Daoy (cell line): ENCODE measurements at places on chromosomes 16 and 17. TPM values are rescaled to one million over a fixed set of nuclear protein-coding genes. Genes with fewer than 3 reads are reported as not detected.

GRCh38 chr17:55421179-55421934 lies at the start of gene MMD:
Gene MMD, minus strand, starts transcription at chr17:55421835. Its CDS starts 140 bp downstream, at chr17:55421695.
- DNase-seq = peak; percentile 7

GRCh38 chr17:17063546-17064122 lies 21.4 kb downstream of the MPRIP start:
- DNase-seq = no peak

DNA sequence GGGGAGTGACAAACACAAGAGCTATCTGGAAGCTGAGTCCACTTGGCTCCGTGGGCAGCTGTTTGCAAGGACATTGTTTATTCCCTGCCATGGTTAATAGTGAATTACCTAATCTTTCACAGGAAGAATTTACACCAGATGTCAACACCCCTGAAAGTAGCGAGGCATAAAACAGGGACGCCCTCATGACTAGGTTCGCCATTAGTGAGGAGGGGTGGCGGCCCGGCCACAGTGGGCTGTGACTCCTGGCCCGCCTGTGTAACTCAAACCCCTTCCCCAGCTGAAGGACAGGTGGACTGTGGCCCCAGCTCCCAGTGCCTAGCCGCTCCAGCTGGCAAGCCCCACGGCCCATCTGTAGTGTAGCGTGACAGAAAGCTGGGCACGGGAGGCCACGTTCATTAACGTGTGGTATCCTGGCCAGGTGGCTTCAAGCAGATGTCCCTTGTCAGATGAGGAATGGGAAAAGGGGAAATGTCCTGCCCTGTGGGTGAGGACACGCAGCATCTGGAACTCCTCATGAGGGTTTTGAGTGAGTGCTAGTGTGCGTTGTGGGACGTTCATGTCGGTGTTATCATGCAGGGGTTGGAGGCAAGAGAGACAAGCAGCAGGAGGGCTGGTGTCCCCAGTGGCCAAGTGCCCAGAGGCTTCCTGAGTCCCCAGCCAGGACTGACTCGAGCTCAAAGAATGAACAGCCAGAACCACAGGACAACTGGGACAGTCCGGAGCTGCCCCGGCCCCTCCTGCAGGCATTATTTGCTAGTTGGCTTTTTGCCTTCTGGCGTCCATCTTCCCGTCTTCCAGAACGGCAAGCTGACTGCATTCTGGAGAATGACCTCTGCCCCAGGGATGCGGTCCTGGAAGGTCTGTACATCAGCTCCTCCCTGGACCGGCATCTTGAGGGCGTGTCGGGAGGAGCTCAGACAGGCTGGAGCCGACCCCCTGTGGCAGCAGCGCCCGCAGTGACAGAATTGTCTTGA lies 19.2 kb downstream of the KDM8 start:
- no peak for DNase-seq

DNA sequence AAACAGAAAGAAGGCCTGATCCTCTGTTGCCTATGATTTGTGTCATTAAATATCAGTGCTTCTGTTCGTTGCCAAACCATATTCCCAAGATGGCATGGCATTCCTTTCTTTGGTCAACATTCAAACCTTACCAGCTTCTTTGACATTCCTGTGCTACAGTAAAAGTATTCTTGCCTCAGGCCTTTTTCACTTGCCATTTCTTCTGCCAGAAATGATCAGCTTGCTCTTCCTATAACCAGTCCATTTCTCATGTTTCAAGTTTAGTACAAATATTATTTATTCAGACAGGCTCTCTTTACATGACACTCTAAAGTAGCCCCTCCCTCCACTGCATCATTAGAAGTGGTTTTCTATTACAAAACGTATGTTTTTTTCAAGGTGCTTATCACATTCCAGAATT lies 278.3 kb downstream of the KCNJ2 start:
- DNase-seq = no peak

GRCh38 chr17:78257810-78258322 lies 26.4 kb downstream of the TMEM235 start:
- DNase-seq = no peak

- DNase-seq = no peak
Measured at GRCh38 chr17:60641126-60641525, 36.5 kb upstream of the BCAS3 start.

DNA sequence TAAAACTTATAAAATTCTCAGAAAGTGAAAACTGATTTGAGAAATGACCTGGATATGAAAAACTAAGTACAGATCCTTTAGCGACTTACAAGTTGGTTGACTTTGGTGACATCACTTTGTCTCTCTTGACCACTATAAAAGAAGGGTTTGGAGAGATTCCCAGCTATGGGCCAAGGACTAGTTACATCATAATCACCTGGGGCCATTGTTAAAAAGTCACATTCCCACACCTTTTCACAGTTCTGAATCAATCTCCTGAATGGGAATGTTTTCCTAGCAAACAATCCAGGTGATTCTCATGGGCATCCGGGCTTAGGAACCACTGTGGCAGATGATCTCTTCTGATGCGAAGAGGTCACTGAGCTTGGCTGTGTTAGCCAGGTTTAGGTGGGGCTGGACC lies 620 bp upstream of the VWA3A start:
- no peak for DNase-seq

DNA sequence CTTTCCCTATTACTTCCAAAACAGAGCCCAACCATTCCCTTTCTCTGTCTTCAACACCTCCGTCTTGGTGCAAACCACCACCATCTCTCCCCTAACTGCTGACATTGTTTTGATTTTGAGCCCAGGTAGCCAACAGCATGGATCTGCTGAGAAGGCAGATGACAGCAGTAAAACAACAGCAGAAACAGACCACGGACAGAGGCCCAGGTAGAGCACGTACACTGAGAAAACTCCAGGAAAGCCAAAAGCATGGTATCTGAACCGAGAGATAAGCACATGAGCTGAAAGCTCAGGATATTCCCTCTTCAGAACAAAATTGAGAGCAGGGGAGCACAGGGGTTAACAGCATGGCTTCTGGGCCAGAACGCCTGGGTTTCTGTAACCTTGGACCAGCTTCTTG lies 18.9 kb upstream of the MAP3K14 start:
- DNase-seq = no peak

DNA sequence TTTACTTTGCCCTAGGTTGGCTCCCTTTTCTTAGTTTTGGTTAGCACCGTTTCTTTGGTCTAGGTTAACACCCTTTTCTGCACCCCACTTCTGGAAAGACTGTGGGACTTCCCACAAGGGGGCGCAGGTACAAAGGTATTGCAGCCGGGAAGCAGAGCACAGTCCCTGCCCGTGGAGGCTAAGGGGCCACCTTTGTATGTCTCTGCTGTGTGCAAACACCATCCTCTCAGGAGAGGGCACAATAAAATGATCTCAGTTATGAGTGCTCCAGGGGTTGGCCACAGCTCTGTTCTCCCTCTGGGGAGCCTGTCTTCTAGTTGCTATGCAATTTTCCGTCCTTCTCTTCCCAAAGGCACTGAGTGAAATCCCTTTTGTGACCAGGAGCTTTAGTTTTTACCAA lies 28.4 kb upstream of the TMC5 start:
- DNase-seq = peak; percentile 65

GRCh38 chr16:62135446-62135845 lies 99.2 kb upstream of the CDH8 start:
- no peak for DNase-seq

DNA sequence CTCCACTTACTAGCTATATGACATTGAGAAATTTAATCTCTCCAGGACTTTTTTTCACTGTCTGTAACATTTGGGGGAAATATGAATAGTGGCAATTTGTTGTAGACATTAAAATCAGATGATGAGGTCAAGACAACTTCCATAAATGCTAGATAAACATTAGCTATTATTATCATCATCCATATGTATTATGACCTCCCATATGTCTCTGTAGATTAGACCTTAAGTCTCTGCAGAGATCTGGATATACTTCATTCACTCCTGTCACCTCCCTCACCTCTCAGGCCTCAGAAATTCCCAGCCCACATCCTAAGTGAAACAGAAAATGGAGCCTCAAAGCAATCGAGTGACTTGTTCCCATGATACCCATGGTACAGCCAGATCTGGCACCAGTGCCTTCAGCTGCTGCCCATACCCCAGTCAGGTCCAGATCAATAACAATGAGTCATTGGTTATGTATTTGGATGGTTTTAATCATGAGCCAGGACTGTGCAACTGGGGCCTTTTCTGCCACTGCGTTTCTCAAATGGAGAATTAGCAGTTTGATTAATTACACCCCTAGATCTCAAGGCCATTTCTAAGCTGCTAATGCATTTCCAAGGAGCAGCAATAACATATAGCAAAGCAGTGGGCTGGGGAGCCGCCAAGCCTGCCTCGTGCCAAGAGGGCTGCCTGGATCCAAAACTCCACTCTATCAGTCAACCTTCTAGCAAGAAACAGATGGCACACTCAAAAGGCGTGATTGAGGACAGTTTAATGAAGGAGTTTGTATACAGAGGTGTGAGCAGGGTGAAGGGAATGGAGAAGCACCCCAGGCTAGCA lies 2.6 kb upstream of the FDXR start:
- DNase-seq = no peak

- no peak for DNase-seq
Measured at GRCh38 chr17:49487183-49487582, 7.9 kb upstream of the NGFR start.

GRCh38 chr16:27364493-27365141 lies 37.4 kb upstream of the IL21R start:
- no peak for DNase-seq

DNA sequence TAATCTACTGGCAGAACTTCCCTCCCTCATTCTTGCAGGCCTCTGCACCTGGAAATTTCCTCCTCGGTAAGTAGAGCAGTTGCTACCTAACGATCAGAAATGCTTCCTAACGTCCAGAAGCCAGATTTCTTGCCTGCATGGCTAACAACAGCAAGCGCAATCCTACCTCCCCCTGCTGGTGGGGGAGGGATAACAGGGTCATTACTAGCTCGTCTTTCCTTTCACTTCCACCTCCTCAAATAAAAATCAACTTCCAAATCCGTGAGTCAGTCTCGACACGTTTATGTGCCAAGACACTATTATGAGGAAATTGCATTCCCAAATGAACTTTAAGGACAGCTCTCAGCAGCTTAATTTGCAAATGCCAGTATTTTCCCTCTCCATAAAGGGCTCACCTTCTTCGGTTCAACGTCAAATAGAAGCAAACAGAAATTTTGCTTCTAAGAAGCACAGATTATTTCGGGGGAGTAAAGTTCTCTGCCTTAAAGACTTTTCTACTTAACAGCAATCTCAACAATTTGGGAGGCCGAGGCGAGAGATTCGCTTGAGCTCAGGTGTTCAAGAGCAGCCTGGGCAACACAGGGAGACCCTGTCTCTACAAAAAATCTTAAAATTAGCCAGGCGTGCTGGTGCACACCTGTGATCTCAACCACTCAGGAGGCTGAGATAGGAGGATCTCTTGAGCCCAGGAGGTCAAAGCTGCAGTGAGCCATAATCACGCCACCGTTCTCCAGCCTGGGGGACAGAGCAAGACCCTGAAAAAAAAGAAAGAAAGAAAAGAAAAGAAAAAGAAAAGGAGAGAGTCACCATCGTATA lies 188.6 kb upstream of the PSMD7 start:
- DNase-seq = peak; percentile 75

- no peak for DNase-seq
Measured at GRCh38 chr17:6082335-6082734, 12.2 kb downstream of the WSCD1 start.

DNA sequence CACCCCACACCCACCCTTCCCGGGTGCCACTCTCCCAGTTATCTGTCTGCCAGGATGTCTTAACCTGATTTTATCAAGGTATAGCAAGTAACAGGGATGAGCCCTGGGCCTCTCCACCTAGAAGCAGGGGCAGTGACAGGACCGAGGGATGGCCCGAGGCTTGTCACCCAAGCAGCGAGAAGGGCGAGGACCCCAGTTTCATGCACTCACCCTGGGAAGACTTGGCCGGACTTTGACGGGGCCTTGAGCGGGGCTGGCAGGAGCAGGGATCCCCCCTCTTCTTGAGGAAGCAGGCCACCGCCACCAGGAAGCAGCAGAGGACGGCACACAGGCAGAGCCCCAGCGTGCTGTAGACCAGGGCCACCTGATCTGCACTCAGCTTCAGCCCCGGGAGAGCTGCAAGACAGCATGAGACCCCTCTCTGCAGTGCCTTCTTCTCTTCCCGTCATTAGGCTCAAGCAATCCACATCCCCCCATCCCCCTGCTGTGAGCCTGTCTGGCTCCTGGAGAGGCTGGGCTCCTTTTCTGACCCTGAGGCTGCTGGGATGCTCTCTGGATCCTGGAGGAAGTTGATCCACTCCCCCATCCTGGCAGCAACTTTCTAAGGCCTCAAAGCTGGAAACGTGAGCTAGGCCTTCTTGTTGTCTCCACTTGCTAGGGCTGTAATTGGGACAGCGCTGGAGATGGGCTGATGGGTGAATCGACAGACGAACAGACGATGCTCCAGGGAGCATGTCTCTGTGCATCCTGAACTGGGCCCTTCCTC lies 31.6 kb downstream of the TNFRSF13B start:
- DNase-seq = no peak

DNA sequence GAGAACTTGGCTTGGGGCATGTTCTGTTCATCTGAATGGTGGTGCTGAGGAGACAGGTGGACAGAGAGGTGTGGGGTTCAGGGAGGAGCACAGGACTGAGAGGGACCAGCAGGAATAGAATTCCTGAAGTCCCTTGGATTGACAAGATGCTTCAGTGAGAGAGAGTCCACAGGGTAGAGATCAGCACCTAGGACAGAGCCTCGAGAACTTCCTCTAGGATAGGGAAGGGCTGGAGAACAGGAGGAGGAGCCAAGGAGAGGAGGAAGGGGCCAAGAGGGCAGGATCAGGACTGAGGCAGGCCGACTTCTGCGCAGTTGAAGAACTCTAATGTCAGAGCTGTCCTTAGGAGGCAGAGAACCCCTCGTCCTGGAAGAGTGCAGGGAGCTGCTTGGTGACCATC lies 138.4 kb downstream of the PRKCB start:
- DNase-seq = no peak

- peak; percentile 55 for DNase-seq
Measured at GRCh38 chr16:57475711-57476339, 10.5 kb downstream of the DOK4 start.

ZNF689 gene
- total RNA-seq = 7.3 and 7.5 TPM in 2 replicates

HYDIN gene
- total RNA-seq = 1.1 and 2.5 TPM in 2 replicates

SPATA22 gene
- total RNA-seq = not detected in 2 replicates

G6PC1 gene
- total RNA-seq = not detected in 2 replicates
